Stimulated activated CD8-positive, alpha-beta memory T cell treated with anti-CD3 and anti-CD28 coated beads, Interleukin-15, amount 100 ng/mL, for 1 hour (primary cell): ENCODE measurements at places on chromosomes 13 and 19.

GRCh38 chr13:98917116-98917515 lies 60.7 kb downstream of the DOCK9 start:
- no peak for DNase-seq

DNA sequence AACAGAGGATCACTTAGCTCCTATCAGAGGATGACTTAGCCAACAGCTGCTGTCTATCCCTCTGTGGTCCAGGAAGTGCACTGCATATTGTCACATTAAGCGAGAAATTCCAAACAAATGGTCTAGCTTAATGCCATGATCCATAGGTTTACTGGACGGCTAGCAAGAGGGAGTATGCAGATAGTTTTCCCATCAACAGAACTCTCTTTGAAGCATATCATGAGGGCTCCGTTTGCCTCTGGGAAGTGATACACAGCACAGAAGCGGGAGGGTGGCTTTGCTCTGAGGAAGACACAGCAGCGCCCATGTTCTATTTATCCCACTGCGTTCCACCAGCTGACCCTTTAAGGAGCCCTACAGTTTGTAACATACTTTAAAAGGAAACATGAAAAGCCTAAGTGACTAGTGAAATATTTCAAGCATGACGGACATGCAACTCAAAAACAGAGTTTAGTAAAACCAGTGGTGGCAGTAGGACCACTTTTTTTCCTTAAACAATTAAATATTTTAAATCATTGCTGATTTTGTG lies 52.7 kb downstream of the COL4A1 start:
- no peak for DNase-seq

GRCh38 chr19:10624585-10624984 lies 768 bp upstream of the SLC44A2 start:
- DNase-seq, result no peak

GRCh38 chr19:46716672-46717033 lies 261 bp downstream of the PRKD2 start:
- DNase-seq, result no peak

DNA sequence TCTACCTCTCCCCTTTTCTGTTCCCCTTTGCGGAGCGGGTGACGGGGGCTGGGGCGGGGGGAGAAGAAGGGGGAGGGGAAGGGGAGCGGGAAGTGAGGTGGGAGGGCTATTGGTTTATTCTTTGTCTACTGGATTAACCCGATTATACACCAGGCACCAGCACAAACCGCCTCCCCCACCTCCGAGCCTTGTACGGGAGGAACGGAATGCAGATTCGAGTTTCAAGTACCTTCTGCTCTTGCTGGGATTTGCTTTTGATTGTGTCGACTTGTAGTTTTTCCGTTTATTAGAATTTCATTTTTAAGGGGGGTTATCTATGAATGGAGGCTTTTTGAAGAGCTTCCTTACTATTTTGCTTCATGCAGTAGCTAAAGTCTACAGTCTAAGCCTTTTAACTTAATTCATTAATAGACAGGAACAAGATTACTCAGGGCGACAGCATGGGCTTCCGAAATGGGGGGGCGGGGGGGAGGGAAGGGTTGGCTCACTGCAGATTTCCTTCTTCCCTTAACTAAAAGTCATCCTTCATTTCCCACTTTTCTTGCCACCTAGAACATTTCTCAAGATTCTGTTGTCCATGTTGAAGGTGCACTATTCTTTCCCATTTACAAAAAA lies 937 bp upstream of the SPRY2 start:
- no peak for DNase-seq
